Head of caudate nucleus (tissue), 42 donors: ENCODE measurements at places on chromosomes 4 and X.
A peak's percentile ranks its signal among the peaks of the same experiment; 100 is the strongest.

- no peak for DNase-seq
Observed at GRCh38 chrX:19863857-19864223, 23.6 kb downstream of the SH3KBP1 start.

- no peak for DNase-seq
Observed at GRCh38 chr4:3255611-3256186, 6.7 kb downstream of the MSANTD1 start.

DNA sequence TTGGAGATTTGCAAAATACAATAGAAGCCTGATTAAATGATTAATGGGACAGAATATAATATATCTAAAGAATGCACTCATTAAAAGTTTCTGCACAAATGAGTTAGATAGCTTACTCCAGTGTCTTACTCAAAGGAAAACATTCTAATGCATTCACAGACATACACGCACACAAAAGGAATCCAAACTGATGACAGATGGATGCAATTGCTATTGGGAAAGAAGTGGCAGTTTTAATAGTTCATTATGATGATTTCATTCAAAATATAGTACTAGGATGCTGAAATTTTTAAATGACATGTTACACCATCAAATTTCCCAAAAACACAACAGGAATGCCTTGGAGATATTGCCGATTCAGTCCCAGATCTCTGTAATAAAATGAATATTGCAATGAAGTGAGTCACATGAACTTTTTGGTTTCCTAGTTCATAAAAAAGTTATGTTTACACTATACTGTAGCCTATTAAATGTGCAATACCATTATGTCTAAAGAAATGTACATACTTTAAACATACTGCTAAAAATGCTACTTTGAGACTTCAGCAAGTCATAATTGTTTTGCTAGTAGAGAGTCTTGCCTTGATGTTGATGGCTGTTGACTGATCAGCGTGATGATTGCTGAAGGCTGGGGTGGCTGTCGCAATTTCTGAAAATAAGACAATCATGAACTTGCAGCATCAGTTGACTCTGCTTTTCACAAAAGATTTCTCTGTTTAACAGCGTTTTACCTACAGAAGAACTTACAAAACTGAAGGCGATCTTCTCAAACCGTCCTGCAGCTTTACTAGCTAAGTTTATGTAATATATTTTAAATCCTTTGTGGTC lies 45.6 kb downstream of the BBS12 start:
- no peak for DNase-seq

DNA sequence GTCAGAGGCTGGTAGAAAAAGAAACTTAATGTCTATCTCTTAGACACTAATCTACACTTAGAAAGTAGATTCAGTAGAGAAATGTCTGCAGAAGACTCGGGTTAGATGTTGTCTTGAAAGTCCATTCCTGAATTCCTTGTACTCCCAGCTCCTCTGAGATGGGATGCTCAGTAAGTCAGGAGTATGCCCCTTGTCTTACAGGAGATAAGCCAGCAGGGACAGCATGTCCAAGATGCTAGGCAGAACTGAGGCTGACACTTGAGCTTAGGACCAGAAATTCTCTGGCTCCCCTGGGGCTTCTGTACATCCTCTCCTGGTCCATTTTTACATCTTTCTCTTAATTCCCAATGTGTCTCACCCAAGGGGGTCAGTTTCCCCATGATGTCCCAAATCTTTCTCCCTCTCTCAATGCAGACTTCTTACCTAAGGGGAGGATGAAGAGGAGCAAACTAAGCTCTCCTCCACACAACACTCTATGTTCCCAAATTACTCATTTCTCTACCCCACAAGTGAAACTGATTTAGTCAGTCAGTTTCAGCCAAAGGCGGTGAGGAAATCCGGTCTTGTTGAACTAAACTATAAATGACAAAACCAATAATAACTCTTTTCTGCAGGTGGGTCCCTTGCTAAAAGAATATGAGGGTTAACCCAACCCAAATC lies 558.2 kb upstream of the DIPK2B start:
- DNase-seq, result no peak

DNA sequence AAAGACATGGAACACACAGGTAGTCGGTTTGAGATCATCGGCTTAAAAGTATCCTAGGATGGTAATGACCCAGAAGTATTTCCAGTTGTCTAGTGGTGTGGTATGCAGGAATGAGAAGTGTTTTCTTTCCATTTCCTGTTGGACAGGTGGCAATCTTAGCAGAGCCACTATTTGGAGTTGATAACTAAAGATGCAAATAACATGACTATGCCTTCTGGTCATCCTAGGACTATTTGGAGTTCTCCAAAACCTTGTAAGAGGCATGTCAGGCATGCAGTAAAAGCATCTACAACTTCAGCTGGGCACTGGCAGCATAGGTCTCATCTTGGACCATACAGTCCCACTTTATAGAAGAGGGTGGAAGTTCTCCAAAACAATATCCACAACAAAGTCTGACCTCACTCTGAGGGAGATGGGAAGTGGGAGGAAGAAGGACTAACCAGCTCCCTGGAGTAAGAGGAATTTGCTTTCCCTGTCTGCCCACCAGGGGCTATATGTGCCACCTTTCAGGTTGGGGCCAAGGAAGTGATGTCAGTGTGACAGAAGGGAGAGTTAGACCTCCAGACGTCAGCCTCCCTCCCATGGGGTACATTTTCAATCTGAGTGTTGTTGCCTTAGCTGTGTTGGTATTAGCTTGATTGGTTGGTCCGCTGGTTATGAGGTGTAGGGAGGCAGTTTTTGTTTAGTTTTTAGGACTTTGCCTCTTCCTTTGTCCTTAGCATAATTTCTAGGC lies 101.2 kb upstream of the MYOZ2 start:
- no peak for DNase-seq

DNA sequence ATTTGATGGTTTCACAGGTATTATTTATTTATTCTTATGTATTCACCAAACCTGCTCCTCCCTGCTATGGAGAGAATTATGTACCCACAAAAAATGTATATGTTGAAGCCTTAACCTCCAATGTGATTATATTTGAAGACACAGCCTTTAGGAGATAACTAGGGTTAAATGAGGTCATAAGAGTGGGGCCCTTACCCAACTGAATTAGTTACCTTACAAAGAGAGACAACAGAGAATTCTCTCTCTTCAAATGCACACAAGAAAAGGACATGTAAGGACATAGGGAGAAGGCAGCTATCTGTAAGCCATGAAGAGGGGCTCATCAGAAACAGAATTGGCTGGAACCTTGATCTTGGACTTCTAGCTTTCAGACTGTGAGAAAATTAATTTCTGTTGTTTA lies 44.0 kb downstream of the ZGRF1 start:
- DNase-seq, result no peak

- DNase-seq, result no peak
Observed at GRCh38 chrX:45811326-45811725, 610.6 kb upstream of the DIPK2B start.

DNA sequence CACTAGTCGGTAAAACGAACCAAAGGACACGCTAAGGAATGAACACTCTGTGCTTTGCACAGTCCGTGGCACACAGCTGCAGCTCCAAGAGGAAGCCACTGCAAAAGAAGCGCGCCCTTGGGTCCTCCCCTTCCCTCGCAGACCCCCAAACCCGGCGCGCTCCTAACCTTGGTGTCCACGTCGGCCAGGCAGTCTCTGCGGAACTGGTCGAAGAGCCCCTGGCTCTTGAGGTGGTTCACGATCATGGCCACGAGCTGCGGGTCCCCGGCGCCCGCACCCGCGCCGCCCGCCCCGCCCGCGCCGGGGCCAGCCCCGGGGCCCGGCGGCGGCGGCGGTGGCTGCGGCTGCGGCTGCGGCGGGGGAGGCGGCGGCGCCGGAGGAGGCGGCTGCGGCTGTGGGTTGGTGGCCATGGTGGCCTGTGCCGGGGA lies 333 bp downstream of the BOD1L1 start:
- peak; percentile 32 for DNase-seq
